ENCODE measurements at places on chromosomes 3 and 15.

DNA sequence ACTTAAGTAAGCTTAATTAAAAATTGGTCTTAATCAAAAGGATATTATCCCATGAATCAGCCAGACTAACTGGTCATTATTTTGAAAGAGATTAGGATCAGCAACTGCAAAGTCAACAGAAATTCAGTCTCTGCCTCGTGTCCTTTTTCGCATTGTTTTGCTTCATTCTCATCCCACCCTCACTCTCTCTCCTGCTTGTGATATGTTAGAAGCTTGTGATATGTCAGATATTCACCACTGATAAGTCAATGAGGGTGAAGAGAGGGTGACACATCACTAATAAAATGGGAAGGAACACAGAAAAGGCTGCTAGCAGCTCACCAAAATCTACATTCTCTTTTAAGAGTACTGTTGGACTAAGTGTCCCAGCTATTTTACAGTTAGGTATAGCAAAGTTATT lies 146.1 kb downstream of the SUCNR1 start:
- no peak for DNase-seq

- peak; percentile 24 for DNase-seq
Measured at GRCh38 chr3:178436773-178437172, 99.5 kb upstream of the KCNMB2 start.

GRCh38 chr3:108501535-108501934 lies 8.9 kb downstream of the MYH15 start:
- no peak for DNase-seq

GRCh38 chr3:193884652-193885051 lies 251.3 kb upstream of the HES1 start:
- no peak for DNase-seq

DNA sequence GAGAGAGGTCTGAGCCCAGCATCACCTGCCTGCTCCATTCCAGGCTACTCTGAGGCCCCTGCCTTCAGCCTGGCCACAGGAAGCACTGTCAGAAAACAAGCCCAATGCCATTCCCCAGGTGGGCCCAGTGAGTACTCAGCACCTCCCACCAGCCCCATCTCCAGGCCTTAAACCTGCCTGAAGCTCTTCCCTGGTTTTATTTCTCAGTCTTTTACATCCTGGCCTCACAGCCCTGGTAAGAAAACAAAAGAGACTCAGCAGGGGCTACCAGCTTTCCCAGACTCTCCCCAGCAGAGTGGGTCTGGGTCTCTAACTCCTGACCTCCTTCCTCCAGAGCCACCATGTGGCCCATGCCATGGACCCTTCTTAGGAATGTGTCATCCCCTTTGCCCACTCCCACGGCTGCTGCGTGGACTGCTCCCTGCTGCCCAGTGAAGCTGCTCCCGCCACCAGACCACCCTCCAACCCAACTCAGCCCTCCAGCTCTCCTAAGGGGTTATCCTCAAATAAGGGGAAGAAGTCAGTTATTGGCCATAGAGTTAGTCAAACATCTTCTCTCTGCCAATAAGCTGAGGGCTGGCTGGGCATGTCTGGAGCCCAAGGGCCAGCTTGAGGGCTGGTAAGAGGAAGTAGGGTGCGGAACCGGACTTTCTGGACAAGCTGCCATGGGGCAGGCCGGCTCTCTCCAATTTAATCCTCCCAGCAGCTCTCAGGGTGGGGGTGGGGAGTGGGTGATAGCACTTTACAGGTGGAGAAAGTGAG lies 116.7 kb upstream of the LINGO1 start:
- DNase-seq: no peak

- DNase-seq: no peak
Measured at GRCh38 chr15:60264566-60264965, 133.2 kb downstream of the ANXA2 start.

- DNase-seq: no peak
Measured at GRCh38 chr15:74957476-74958035, 984 bp upstream of the RPP25 start.
